ENCODE measurements at places on chromosomes 4 and X.

- no peak for DNase-seq
These were observed 48.6 kb upstream of the ERVMER34-1 start for GRCh38 chr4:52799813-52800212.

DNA sequence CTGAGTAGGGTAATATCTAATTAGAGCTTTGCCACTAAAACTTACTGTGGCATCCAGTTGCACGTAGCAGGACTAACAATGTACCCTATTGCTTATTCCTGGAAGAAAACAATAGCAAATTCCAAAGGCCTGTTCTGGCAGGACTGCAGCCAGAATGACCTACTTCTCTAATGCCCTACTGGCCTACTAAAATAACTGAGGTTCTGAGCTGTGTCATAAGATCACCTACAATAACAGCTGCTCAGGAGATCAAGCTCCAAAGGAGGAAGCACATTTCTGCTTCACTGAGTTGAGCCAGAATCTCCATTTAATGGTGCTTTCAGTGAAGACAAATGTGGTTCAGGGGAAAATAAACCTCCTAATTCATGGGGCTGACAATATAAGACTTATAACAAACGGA, 42.2 kb upstream of the CXCL8 start:
- no peak for DNase-seq

DNA sequence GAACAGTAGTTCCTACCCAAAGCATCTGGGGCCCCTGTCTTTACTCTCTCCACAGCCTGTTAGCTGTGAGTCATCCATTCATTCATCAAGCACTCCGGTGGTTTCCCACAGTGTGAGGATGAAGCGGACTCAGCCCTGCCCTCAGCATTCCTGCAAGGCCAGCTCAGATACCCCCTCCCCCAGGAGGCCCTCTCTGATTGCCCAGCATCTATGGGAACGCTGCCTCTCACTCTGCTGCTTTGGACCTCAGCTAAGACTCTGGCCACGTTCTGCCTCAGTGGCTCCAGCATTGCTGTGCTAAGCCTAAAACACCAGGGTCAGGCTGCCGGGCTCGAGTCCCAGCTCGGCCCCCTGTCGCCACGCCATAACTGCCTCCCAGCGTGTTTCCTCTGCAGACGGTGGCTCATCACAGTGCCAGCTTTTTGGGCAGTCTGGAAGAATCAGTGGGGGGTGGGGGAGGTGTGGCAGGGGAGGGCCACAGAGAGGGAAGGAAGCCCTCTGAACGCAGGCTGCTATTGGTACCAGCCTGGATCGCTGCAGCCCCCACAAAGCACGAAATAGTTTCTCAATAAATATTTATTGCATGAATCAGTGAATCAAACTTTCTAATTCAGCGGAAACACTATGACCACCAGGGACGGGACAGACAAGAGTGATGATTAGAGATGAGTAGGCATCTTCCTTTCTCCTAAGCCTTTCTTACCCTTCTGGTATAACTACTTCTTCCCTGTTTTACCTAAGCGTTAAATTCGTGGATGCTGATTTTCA, 74.4 kb downstream of the SORCS2 start:
- DNase-seq = no peak

- DNase-seq = no peak
These were observed 196.9 kb upstream of the ANK2 start for GRCh38 chr4:112852601-112853000.

DNA sequence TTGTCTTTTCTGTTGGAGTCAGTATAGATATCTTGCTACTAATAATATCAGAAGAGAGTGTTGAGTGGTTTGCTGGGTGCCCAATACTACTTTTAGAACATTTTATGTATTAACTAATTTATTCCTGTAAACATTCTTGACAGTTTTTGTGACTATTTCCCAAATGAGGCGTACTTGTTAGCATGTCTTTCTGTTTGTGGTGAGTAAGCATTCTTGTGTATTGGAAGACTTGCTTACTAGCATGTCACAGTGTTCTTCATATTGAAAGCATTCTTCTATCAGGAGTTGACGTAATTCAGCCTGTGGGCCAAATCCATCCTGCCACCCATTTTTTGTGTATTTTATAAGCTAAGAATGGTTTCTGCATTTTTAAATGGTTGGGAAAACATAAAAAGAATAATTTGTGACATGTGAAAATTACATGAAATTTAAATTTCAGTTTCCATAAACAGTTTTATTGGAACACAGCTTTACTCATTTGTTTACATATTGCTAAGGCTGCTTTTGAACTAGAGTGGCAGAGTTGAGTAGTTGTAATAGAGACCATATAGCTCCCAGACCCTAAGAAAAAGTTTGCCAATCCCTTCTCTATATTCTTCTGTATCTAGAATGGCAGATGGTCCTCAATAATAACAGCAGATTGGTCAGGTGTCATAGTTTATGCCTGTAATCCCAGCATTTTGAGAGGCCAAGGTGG, 20.4 kb downstream of the REPS2 start:
- DNase-seq = no peak

DNA sequence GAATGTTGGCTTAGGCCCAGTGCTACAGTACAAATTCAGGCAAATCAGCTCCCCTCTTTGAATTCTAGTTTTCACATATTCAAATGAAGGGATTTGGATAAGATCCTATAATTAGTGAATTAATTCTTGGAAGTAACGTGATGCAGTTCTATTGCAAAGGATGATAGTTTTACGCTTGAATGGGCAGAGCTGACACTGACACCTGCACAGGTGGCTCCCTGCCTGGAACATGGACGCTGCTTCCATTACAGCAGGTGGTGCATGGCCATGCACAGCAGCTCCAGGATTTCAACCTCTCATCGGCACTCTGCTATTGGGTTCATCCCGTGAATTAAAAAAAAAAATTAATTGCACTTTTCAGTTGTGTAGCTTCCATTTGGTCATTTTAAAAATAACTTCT, 28.4 kb upstream of the RPS6KA6 start:
- no peak for DNase-seq

- no peak for DNase-seq
These were observed 116.5 kb upstream of the NAP1L5 start for GRCh38 chr4:88814043-88814617.

- DNase-seq = no peak
These were observed 190.4 kb downstream of the ARAP2 start for GRCh38 chr4:36053930-36054329.

All from CD4-positive, alpha-beta T cell treated with Interleukin-15 for 4 hours (primary cell).